Activated T-cell treated with anti-CD3 and anti-CD28 coated beads, Interleukin-2, amount 50 U/mL, for 1 hour (primary cell): ENCODE measurements at places on chromosomes 11 and 22.

DNA sequence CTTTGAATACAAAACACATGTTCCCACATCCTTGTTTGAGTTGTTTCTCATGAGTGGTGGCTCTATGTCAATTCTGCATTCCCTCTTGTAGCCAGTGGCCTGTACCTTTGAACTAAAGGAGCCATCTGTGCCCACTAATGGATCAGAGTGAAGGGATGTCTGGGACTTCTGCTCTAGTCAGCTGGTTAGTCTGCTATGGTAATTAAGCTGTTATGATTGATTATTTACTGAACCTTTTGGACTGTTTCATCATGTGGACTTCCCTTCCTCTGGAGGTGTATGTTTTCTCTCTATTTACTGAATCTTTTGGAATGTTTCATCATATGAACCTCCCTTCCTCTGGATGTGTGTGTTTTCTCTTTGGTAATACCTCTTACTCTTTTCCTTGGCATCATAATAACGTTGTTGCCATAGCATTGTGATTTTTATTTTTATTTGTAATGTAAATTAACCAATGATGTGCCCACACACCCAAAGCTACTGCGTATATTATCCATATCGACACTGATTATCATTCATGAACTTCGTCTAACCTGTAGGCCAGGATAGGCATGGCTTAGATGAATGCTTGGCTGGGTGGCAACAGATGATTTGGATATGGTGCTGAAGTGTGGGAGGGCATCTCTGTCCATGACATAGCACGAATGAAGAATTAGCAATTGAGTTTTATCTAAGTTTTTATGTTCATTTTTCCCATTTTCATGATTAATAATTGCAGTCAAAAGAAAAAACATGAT lies 112.3 kb upstream of the SORL1-AS1 start:
- no peak for DNase-seq

GRCh38 chr11:5267033-5267563 lies 2.6 kb downstream of the HBE1 start:
- no peak for DNase-seq

- no peak for DNase-seq
These were observed 733.0 kb upstream of the KIRREL3 start for GRCh38 chr11:127733552-127733951.

GRCh38 chr11:57649826-57650738 lies at the start of gene YPEL4:
TSS of gene YPEL4 (minus strand) at chr11:57649912. CDS start at chr11:57647107, 2,805 bp downstream.
- peak; percentile 77 for DNase-seq

GRCh38 chr11:34439610-34440198 lies 970 bp downstream of the CAT start:
- no peak for DNase-seq

DNA sequence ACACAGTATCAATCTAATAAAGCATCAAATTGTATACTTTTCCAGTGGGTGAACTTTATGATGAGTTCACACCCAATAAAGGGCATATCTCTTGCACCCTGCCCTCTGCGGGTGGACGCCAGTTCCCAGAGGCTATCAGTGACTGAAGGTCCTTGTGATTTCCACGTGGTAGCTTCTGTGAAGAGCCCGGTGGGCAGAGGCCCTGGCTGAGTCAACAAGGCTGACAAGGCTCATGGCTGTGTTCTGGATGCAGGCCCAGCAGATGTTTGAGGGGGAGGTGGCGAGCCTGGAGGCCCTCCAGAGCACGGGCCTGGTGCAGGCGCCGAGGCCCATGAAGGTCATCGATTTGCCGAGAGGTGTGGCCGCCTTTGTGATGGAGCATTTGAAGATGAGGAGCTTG lies 71.4 kb downstream of the PIWIL3 start:
- DNase-seq: no peak

DNA sequence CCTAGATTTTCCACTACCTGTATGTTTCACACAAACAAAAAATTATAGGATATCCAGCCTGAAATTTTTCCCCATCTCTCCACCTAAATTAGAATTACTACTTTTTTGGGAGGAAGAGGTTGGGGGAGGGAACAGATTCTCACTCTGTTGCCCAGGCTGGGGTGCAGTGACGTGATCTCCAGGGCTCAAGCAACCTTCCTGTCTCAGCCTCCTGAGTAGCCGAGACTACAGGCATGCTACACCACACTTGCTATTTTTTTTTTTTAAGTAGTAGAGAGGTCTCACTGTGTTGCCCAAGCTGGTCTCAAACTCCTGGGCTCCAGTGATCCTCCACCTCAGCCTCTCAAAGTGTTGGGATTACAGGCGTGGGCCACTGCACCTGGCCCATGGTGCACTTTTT lies 9.5 kb downstream of the JAML start:
- no peak for DNase-seq

GRCh38 chr11:95088946-95089619 lies 563 bp upstream of the ENDOD1 start:
- DNase-seq: no peak

DNA sequence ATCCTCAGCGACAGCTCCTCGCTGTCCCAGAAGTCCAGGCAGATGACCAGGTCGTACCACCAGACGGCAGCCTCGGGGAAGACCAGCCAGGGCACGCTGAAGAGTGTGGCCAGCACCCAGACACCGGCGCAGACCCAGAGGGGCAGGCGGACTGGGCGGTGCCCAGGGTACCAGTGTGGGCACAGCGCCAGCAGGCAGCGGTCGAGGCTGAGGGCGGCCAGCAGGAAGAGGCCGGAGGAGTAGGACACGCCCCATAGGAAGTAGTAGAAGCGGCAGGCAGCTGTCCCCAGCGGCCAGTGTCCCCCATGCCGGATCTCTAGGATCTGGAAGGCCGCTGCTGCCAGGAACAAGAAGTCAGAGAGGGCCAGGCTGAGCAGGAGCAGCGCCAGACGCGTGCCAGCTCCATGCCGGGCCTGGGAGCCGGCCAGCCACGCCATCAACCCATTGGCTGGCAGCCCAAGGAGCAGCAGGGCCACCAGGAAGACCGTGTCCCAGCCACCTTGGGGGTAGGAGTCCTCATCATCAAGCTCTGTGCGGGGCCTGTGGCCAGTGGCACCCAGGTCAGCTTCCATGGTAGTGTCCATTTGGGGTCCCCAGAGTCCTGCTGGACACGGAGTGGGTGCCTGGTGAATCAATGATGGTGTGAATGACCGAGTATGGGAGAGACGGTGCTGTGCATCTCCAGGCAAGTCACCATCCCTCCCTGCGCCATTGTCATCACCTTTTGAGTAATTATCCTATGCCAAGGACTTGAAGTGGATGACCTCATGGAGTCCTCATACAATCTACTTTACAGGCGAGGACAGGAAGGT lies at the start of gene GPR152:
Gene GPR152, minus strand, starts transcription at position 589 of the 812 bp plus-strand sequence. Its CDS starts 5 bp downstream, at position 584.
- DNase-seq: no peak

DNA sequence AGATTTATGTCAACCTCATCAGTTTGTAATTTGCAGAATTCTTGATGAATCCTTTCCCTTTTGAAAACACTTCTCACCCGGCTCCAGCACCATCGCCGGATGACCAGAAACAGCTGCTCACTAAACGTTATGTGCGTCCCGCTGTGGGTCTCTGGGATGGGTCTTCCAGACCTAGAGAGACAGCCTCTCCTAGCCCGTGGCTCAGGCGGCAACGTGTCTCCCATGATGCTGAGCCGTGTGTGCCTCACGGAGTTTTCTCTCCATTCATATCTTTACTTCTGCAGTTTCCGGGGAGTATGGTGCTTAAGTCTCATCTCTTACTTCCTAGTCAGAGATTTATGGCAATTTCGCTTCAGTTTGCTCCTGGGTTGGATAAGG lies 25.0 kb upstream of the ACR start:
- DNase-seq: no peak

GRCh38 chr11:44611088-44611487 lies 45.6 kb downstream of the CD82 start:
- DNase-seq: no peak

DNA sequence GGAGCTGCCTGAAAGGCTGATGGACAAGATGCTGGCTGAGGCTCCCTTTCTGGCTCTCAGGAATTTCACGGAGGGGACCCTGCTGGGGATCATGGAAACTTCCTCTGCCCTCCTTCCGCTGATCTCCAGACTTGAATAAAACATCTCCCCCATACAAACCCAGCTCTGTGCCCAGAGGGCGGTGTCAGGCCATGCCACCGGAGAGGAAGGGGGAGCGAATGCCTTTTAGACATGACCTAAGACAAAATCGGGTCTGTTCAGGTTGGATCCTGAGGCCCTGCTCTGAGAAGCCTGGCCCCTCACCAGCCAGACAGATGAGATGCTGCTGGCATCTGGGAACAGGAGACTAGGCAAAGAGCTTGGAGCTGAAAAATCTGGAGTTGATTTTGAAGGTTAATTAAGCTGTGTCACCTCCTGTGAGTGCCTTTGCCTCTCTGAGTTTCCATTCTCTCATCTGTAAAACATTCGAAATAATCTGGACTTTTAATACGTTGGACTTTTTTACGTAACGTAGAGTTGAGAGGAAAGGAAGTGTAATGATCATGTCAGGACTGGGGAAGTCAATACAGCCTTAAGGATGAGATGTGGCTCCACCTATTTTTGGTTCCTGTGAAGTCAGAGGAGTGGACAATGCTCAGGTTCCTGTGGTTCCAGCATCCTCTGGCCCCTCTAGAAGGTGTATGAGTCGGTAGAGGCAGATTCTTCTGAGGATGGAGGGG lies 163.6 kb downstream of the ST3GAL4 start:
- no peak for DNase-seq

GRCh38 chr11:792873-793272 lies 3.0 kb upstream of the CEND1 start:
- DNase-seq: no peak

DNA sequence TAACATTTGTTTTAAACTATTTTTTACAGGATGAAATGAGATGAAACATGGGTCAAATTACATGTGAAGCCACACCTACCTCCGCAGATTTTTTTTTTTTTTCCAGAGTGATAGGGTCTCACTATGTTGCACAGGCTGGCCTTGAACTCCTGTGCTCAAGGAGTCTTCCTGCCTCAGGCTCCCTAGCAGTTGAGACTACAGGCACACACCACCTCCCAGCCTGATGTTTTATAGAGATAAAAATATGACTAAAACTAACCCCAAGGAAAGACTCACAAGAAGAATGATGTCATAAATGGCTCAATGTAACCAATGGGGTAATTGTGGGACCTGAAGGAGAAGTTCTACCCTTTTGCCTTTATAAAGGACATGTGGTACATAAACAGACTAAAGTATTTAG lies 52.3 kb upstream of the SOX6 start:
- DNase-seq: no peak

- DNase-seq: no peak
These were observed 429.6 kb downstream of the METTL15 start for GRCh38 chr11:28537822-28538221.

DNA sequence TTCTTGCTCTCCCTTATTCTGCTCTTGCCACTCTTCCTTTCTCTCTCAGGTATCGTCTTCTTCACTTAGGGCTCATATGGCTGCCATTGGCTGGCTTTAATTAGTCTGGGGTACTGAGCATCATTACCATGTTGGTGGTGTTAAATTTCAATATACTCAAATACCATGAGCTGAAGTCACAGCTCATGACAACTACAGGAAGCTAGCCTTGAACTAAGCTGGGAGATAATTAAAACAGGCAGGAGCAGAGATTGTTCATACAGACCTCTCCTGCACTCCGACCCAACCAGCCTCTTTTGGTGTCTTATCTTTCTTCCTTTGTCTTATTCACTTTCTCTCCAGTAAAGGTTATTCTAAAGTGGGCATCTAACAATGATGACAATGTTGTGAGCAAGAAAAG lies 130.9 kb upstream of the BLID start:
- no peak for DNase-seq

GRCh38 chr11:122098261-122098980 lies 17.6 kb downstream of the BLID start:
- no peak for DNase-seq

DNA sequence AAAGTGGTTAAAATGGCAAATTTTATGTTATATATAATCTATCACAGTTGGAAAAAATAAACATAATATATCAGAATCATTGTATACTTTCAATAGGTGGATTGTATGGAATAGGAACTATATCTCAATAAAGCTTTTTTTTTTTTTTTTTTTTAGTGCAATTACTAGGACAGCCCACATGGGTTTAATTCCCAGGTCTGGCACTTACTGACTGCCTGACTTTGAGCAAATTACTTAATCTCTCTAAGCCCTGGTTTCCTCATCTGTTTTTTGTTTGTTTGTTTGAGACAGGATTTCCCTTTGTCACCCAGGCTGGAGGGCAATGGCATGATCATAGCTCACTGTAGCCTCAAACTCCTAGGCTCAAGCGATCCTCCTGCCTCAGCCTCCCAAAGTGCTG lies 26.1 kb upstream of the BAIAP2L2 start:
- no peak for DNase-seq

DNA sequence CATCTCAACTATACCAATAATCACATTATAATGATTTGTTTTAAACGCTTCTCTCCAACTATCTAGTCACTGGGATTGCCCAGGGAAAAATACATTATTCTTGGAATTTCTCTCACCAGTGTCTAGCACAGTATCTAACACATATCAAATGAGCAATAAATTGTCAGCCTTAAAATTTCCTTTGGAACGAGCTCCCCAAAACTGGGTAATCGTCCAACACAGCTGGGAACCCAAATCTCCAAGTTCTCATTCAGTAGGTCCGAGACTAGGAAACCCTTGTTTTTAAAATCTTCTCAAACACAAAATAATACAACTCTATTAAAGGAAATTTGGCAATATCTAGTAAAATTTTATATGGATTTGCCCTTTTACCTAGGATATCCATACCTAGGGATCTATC lies 327.8 kb upstream of the ARHGAP42 start:
- DNase-seq: no peak

DNA sequence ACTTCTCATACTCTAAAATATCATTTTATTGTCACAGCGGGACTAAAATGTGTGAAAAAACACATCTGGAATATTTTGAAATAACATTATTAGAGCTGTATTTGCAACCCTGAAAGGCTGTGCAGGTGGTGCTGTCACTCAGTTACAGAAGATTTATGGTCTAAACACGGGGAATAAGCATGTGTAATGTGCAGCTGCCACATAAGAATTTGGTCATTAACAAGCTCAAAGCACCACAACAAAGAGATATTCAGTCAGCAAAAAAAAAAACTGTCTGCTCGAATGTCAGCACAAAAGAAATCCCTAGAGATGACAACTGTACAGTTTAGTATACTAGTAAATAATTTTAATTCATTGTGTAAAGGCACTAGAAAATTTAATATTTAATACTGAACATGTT lies 31.3 kb downstream of the TMEM123 start:
- no peak for DNase-seq

GRCh38 chr11:9574622-9575259 lies 1.3 kb downstream of the WEE1 start:
- DNase-seq: peak; percentile 42

DNA sequence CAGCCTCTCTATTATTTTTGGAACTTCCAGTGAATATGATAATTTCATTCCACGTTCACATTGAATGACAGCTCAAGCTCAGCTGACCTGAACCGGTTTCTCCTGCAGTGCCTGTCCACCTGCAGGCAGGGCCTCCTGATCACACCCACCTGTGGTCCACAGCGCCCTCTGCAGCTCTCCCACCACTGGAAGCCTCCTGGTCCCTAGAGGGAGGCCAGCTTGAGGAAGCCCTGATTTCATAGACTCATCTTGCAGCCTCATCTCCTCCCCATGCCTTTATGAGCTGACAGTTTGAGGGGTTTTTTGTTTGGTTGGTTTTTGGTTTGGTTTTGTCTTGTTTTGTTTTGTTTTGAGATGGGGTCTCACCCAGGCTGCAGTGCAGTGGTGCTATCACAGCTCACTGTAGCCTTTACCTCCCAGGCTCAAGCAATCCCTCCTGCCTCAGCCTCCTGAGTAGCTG lies 29.9 kb upstream of the MALAT1 start:
- DNase-seq: peak; percentile 63
